A172 (cell line): ENCODE measurements at places on chromosomes 4 and X.

GRCh38 chr4:151266497-151266896 is 10.5 kb upstream of the PRSS48 start:
- DNase-seq: no peak

DNA sequence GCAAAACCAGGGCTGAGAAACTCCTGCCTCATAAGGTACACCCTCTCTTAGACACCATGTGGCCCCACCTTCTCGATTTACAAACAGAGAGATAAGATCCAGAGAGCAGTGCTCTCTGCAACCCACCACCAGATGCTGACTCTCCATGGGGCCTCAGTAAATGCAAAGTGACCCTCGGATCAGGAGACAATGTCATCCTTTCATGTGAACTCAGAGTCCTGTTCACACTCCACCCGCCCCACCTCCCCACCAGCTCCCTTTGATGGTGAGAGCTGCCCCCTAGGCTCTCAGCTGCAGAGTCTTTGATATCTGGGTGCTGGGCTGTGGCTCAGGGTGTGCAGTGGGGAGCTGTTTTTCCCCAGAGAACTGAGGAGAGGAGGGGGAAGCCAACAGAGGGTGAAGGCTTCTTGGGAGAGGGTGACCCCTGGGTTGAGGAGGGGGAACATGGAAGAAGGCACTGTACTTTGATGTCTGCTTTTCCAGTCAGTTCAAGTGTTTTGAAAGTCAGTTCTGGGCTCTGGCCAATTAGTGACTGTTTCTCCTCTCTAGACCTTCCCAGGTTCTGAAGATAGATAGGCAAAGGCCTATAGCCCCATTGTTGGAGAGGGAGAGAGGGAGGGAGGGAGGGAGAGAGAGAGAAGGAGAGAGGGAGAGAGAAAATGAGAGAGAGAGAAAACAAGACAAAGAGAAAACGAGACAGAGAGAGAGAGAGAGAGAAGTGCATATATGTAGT is 88.2 kb downstream of the SCD5 start:
- no peak for DNase-seq

DNA sequence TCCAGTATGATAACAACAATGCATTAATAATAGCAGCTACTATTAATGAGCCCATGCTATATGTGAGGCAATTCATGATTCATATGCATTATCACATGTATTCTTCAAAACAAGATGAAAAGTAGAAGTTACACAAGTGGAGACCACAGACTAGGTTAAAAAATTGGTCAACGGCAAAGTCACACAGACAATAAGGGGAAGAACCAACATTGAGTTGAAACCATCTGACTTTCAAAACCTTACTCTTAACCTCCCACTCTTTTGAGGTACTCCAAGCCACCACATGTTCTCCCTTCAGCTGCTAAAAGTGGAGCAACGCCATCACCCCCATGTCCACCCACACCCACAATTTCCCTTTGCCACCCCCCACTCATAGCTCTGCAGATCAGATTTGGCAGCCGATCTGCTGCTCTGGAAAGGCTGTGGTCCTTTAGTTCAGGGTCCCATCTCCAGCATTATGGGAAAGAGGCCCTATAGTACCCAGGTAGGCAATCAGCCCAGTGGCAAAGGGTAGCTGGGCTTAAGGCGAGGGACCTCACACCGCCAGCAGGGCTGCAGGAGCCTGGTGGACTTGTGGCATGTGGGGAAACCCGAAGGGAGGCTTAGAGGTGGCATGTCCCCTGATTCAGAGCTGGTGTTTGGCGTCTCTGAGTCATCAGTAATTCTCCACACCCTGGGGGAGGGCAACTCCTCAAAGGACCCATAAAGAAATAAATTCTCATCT is 33.5 kb upstream of the CYBB start:
- peak; percentile 66 for DNase-seq

GRCh38 chr4:62324215-62324614 is 1124.1 kb downstream of the ADGRL3 start:
- peak; percentile 9 for DNase-seq

DNA sequence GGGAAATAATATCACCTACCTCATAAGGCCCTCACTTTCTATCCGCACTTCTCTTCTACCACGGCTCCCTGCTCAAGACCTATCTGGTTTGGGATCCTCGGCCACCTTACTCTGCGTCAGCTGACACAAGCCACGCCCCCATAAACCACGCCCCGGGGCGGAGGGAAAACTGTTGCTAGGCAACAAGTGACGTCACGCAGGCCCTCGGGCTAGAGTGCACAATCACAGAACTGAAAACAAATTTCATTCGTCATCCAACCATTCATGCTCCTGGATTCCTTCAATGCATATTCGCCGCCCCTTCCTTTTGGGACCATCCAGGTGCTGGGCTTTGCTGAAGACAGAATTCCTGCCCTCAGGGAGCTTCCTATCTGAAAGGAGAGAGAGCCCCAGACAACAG is 66.3 kb downstream of the SMC1A start:
- peak; percentile 1 for DNase-seq

- no peak for DNase-seq
Observed at GRCh38 chrX:132413459-132413858, 75.4 kb downstream of the MBNL3 start.

DNA sequence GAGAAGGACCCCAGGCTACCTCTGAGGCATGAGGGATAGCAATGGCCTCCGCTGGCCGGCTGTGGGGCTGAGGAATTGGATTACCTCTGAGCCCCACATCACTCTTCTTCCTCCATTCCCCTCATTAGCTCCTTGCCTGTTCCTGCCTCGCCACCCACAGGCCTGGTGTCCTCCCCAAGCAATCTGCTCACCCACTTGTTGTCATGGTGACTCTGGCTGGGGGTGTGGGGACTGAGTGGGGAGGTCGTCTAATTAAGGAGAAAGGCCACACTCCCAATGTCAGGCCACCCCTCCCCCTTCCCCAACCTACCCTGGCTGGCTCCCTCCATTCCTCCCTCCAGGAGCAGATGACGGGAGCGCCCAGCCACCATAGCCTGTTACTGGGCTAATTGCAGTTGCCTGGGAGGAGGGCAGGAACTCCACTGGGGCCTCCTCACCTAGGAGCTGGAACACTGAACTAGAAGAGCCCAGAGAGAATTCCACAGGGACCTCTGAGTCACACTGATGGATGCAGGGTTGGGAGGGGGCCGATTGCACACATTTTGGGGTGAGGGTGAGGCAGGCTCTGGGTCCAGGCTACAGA is 20.7 kb downstream of the NALF2 start:
- no peak for DNase-seq

- DNase-seq: no peak
Observed at GRCh38 chr4:87807402-87807801, 8.0 kb downstream of the IBSP start.

GRCh38 chr4:148618856-148619255 is 176.6 kb upstream of the NR3C2 start:
- peak; percentile 6 for DNase-seq

- no peak for DNase-seq
Observed at GRCh38 chrX:49972328-49972860, 50.0 kb downstream of the CLCN5 start.

DNA sequence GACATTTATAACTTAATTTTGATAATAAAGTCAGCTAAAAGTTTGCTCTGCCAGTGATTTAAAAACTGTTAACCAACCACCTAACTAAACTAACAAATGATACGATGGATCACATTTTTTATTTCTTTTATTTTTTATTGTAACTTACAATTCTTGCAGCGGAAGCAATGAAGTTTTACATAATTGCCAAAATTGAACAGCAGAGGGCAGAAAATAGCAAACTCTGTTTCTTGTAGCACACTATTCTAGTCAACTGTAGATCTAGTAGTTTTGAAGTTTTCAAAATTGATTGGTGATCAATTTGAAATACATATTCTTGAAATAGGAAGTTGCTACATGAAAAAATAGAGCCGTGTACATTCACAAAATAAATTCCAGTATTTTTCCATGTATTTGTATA is 2.8 kb upstream of the GRIA2 start:
- DNase-seq: peak; percentile 10

DNA sequence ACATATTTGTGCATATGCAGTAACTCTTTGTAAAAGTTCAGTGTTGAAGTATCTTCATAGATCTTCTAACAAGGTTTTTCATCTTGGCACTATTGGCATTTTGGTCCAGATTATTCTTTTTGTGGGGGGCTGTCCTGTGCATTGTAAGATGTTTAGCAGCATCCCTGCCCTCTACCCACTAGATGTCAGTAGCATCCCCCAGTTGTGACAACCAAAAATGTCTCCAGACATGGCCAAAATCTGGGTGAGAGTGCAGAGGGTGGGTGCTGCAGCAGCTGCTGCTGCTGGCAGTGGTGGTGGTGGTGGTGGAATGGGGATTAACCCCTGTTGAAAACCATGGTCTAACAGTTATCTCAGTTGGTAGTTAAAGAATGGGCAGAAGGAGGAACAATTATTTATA is 370.0 kb downstream of the GPAT3 start:
- no peak for DNase-seq

DNA sequence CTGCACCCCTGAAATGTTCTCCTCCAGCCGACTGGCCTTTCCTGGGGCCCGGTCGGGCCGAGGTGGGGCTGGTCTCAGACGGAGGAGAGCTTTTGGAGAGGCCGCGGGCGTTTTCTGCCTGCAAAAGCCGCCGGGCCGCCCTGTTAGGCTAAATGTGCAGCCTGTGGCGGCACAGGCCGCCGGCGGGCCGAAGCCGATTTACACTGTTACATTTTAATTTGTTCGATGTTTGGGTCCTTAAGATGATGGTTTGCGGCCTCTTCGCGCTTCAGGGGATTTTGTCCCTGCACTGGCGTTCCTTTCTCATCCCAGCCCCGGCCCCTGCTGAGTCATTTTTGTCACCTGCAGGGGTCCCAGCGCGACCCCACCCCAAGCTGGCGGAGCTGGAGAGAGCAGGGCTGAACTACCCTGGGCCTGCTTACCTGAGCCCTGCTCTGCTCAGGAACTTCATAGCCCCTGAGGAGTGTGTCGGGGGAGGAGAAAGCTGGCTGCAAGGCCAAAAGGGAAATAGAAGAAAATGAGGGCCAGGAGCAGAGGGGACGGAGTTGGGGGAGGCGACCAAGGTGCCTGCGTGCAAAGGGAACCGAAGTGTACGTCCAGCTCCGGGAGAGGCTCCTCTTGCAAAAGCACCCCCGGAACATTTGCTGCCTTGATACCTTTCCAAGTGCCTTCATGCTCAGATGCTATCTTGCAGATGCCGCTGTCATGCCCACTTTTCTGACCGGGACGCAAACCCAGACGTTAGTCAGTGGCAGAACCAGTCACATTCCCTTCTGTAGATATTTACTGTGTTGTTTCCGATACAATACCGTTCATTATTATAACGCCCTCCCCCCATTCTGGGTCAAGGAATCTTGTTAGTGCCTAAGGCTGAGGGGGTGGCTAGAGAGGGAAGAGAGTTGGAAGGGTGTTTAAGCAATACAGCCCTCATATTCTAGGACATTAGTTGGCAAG is 977 bp upstream of the RBBP7 start:
- DNase-seq: no peak

- DNase-seq: no peak
Observed at GRCh38 chr4:10197952-10198351, 81.4 kb upstream of the WDR1 start.

- DNase-seq: peak; percentile 66
Observed at GRCh38 chr4:185640811-185641675, 105.7 kb upstream of the PDLIM3 start.

- DNase-seq: no peak
Observed at GRCh38 chr4:8251110-8251883, 18.3 kb upstream of the HTRA3 start.

GRCh38 chr4:1045595-1046201 is 34.3 kb downstream of the FGFRL1 start:
- no peak for DNase-seq

DNA sequence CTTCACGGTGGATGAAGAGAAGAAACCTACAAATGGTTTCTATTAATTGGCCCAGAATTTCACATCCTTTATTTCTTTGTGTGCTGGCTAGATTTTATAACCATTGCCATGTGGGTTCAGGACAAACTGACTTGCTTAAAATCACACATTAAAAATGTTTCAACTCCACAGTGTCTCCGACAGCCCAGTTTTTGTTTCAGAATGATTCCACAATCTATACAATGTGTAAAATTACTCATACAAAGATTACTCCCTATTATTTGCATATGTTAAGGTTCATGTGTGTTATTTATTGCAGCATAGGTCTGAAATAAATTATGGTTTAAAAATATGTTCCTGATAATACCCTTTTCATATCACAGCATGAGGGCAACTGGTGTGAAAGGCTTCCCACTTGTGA is 20.6 kb downstream of the DCHS2 start:
- DNase-seq: no peak

- DNase-seq: no peak
Observed at GRCh38 chrX:40632199-40632598, 9.0 kb downstream of the MPC1L start.

DNA sequence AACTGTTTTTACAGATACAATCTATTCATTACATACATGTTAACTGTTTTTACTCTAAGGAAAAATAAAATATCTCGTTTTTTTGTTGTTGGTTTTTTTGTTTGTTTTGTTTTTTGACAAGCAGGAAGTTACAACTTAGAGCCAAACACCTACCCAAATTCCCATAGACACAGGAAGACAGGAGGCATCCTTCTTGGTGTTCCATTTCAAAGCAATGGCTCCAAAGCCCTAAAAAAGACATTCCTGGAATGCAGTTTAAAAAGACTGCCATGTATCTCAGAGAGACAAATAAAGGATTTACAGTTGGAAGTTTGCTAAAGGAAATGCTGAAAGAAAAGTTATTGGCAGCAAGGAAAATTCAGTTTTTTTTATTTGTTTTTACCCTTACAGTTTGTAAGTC is 16.7 kb downstream of the ETFDH start:
- DNase-seq: no peak

- DNase-seq: no peak
Observed at GRCh38 chrX:34879346-34879745, 63.2 kb upstream of the FAM47B start.

GRCh38 chr4:105887508-105887907 is 7.8 kb upstream of the NPNT start:
- no peak for DNase-seq

DNA sequence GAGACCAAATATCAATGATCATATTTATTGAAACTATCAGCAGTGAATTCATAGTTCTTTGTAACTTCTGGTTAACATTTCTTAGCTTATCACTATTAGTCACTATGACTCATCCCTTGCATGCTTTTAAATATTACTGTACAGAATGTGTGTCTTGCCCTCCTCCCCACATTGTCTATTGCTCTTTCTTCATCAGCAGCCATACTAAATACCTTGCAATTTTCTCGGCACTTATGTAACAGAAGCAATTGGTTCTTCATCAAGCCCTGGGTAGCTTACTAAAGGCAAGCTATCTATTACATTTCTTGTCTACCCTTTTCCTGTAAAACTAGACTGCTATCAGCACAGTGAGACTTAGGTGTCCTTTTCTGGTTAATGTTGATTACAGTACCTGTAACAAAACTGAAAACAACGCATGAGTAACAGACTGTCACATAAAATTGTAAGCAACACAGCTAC is 8.2 kb downstream of the KLHL4 start:
- peak; percentile 60 for DNase-seq

DNA sequence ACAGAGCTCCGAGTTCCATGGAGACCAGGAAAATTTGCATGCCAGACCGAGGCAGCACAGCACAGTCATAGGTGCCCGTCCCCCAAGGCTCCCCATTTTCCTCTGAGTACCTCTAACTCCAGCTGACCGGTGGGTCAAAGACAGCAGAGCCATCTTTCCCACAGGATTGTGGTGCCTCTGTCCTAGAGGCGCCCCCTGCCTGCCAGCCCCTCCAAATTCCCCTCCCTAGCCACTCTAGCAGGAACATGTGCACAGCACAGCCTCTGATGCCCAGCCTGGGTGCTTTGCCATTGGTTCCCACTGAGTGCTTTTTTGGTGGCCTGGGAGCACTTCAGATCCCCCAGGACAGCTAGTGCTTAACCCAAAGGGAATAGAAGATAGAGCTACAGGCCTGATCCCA is 368.5 kb upstream of the PABPC5 start:
- DNase-seq: no peak

GRCh38 chr4:136355970-136356369 is 1176.3 kb downstream of the PCDH18 start:
- DNase-seq: no peak
